ENCODE measurements at places on chromosomes 16 and 17. TPM values are rescaled to one million over a fixed set of nuclear protein-coding genes. Genes with fewer than 3 reads are reported as not detected.

CCL13 gene
- not detected for total RNA-seq

ODAD4 gene
- total RNA-seq = 0.35 TPM

PLEKHH3 gene
- total RNA-seq = 14.2 TPM

SLFN12 gene
- 22.1 TPM for total RNA-seq

PMFBP1 gene
- total RNA-seq = not detected

KRT15 gene
- total RNA-seq = 2.8 TPM

MAPT gene
- under 0.01 TPM for total RNA-seq

DYNC1LI2 gene
- total RNA-seq = 157 TPM
